ENCODE measurements at places on chromosomes 7 and 10. TPM values are rescaled to one million over a fixed set of nuclear protein-coding genes. Genes with fewer than 3 reads are reported as not detected.

ANKRD16 gene
- total RNA-seq, result 9.4 TPM

EPHB4 gene
- total RNA-seq, result 2.9 TPM

NKX1-2 gene
- total RNA-seq, result not detected

SP4 gene
- 17.6 TPM for total RNA-seq

FAM25A gene
- not detected for total RNA-seq

GPR26 gene
- not detected for total RNA-seq

SPOCK2 gene
- 136 TPM for total RNA-seq

AGMO gene
- total RNA-seq, result not detected

MYO3A gene
- 0.74 TPM for total RNA-seq

TMEM236 gene
- total RNA-seq, result 0.12 TPM

CHRM2 gene
- total RNA-seq, result not detected

LBX1 gene
- not detected for total RNA-seq

SAMD9L gene
- total RNA-seq, result 21.5 TPM

TRIM8 gene
- 40.4 TPM for total RNA-seq

MYL7 gene
- not detected for total RNA-seq

EGR2 gene
- total RNA-seq, result 53.2 TPM

IMMP2L gene
- total RNA-seq, result 18.5 TPM

ANKRD30A gene
- not detected for total RNA-seq

LRRD1 gene
- not detected for total RNA-seq

BCCIP gene
- 156 TPM for total RNA-seq

DGKI gene
- total RNA-seq, result 2.2 TPM

ZDHHC6 gene
- 50.3 TPM for total RNA-seq

ADRA2A gene
- not detected for total RNA-seq

KIN gene
- 15.7 TPM for total RNA-seq

LIPN gene
- not detected for total RNA-seq

MKRN1 gene
- 47.7 TPM for total RNA-seq

PALD1 gene
- 3.1 TPM for total RNA-seq

ZNF316 gene
- total RNA-seq, result 17.2 TPM

UPK3BL1 gene
- 19.4 TPM for total RNA-seq

PLCE1 gene
- total RNA-seq, result not detected

INA gene
- total RNA-seq, result 0.38 TPM

PNLIP gene
- not detected for total RNA-seq

DPYSL4 gene
- 22.2 TPM for total RNA-seq

PDK4 gene
- total RNA-seq, result not detected

CCL24 gene
- total RNA-seq, result not detected

ANKRD7 gene
- 1.9 TPM for total RNA-seq

SLC29A3 gene
- 4.3 TPM for total RNA-seq

IFIT1B gene
- not detected for total RNA-seq

WNT2 gene
- not detected for total RNA-seq

HOXA10 gene
- total RNA-seq, result not detected

HABP2 gene
- not detected for total RNA-seq

ANKRD61 gene
- total RNA-seq, result 0.16 TPM

FANK1 gene
- 1.1 TPM for total RNA-seq

HMX3 gene
- total RNA-seq, result 0.19 TPM

UFSP1 gene
- total RNA-seq, result 2.3 TPM

CYP26C1 gene
- not detected for total RNA-seq

FAM131B gene
- 1.7 TPM for total RNA-seq

DKK1 gene
- not detected for total RNA-seq

NT5C2 gene
- 46.8 TPM for total RNA-seq

OPN4 gene
- not detected for total RNA-seq

SLC26A5 gene
- not detected for total RNA-seq

WEE2 gene
- total RNA-seq, result not detected

FRG2B gene
- total RNA-seq, result not detected

AKR1C8 gene
- not detected for total RNA-seq

BUD23 gene
- total RNA-seq, result 117 TPM

TCAF2 gene
- 31.5 TPM for total RNA-seq

CPA4 gene
- not detected for total RNA-seq

CLCN1 gene
- not detected for total RNA-seq
